Hematopoietic multipotent progenitor cell treated with erythropoietin and hydrocortisone succinate and interleukin-3 and kit ligand, for 8 days (in vitro differentiated cells): ENCODE measurements at places on chromosomes 4 and X.

DNA sequence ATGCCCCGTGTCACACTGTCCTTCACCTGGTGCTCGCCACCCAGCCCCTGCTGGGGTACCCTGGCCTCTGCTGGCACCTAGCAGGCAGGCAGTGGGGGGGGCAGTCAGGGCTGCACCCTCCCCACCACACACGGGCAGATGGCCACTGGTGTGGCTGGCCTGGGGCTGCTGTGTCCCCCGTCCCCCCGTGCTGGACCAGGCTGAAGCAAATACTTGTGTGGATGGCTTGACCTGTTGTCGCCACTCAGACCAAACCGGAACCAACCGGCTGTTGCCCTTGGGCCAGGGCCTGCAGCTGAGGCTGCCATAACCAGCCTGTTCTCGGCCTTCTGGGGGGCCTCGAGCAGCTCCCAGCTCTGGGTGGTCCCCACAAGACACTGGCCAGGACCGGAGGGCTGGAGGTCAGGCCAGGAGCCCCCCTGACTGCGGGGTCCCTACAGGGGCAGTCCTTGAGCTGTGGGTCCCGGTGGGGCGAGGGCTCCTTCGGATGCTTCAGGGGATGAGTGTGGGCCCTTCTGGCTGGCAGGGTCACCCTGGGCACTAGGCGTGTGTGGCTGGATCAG is 4.3 kb downstream of the FGFR3 start:
- DNase-seq, result no peak

GRCh38 chr4:57147335-57148060 is 37.3 kb upstream of the IGFBP7 start:
- DNase-seq, result no peak

DNA sequence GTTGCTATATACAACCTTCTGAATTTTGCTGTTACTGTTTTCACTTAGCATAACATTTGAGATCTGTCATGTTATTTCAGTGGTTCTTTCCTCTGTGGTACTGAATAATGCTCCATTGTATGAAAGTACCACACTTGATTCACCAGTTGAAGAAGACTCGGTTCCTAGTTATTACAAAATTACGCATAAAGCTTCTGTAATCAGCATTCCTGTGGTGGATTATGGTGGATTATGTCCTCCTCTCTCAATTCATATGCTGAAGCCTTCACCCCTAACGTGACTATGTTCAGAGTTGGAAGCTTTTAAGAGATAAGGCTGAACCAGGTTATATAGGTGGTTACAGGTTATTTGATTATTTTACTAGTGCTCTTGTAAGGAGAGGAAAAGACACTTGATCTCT is 2143.5 kb upstream of the AGA start:
- DNase-seq, result no peak

DNA sequence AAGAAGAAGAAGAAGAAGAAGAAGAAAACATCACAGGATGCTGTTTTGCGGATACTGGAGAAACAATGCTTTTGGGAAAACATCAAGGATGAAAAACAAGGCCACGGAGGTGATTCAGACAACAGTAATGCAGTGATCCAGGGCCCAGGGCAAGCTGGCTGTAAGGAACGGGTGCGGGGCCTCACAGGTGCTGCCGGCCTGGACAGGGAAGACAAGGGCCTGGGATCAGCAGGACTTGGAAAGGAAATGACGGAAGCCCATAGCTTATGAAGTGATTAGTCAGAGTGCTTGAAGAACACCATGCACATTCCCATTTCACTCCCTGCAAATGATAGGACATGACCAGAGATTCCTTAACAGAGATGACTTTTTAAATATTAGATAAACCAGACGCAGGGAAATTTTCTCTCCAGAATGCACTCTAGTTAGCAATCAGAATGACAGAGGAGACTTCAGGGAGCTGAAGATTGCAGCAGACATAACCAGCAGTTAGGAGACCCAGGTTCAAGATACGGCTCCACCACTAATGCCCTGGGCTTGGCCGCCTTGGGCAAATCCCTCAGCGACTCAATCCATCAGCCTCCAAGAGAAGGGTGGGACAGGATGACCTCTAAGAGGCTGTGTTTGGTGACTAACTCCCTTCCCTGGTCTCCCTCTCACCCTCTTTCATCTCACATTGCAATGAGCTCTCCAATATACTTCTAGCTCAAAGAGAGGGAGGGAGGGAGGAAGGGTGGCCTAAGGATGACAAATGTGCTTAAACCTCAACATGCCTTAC is 54.1 kb downstream of the APBB2 start:
- DNase-seq, result no peak

GRCh38 chr4:101693842-101694398 is 96.6 kb upstream of the BANK1 start:
- DNase-seq, result no peak

DNA sequence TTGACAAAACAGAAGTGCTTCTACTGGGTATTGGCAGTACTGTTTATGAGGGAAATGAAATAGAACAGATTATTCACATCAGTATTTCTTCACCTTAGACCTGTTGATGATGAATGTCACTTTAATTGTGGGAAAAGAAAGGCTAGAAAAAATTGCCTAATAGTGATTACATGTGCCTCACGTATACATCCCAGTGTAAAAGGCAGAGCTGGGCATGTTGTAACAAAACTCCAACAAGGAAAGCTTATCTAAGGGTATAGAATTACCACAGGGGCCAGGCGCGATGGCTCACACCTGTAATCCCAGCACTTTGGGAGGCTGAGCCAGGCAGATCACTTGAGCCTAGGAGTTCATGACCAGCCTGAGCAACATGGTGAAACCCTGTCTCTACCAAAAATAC is 4.2 kb downstream of the PGM2 start:
- no peak for DNase-seq

- DNase-seq, result no peak
Observed at GRCh38 chr4:61041527-61041926, 158.6 kb upstream of the ADGRL3 start.

DNA sequence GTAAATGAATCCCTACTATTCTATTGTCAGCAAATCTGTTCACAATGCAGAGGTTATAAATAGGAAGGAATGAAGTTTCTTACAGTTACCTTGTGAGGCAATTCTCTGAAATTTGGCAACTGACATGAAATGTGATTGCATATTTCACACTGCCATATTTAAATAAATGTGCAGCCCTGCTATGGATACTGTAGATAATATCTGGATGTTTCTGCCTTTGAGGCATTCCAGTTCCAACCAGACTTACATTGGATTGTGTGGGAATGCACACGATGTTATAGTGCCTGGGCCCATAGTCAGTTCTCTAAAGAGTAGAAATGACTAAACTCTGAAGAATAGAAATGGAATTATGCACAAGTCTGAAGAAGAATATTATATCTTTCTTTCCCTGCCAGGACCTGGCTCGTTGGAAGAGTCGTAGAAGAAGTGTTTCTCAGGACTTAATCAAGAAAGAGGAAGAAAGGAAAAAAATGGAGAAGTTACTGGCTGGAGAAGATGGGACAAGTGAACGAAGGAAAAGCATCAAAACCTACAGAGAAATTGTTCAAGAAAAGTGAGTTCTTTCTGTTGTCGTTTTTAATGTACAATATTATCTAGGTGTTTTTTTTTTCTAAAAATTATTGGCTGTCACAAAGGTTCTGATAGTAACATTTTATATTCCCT is 102.7 kb downstream of the PHOX2B start:
- no peak for DNase-seq

DNA sequence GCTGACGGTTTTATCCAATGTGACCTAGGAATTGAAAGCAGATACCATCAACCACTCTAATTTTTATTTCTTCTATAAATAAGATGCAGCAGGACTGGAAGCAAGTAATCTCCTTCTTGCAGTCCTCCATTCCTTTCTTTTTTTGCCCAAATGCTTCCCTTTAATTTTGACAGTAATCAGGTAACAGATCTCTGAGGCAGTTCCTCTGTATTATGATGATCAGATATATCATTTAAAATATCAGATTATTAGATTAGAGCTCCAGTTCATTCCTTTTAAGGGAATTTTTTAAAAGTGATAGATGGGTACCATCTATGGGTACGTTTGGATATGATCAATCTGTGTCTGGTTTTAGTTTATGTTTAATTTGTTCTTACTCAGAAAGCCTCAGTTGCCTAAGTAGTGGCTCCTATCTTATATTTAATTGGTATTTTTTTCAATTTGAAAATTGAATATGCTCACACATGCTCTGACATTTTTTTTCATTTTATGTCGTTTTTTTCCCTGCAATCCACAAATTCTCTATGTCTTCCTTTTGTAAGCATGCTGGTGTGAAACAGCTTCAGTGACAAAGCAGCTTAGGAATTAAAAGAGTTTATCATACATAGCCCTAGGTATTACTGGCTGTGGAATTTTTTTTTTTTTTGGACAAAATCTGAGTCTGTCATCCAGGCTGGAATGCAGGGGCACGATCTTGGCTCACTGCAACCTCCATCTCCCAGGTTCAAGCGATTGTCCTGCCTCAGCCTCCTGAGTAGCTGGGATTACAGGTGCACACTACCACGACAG is 73.7 kb upstream of the ANK2 start:
- DNase-seq, result no peak

GRCh38 chr4:17008834-17009345 is 110.4 kb upstream of the LDB2 start:
- no peak for DNase-seq

DNA sequence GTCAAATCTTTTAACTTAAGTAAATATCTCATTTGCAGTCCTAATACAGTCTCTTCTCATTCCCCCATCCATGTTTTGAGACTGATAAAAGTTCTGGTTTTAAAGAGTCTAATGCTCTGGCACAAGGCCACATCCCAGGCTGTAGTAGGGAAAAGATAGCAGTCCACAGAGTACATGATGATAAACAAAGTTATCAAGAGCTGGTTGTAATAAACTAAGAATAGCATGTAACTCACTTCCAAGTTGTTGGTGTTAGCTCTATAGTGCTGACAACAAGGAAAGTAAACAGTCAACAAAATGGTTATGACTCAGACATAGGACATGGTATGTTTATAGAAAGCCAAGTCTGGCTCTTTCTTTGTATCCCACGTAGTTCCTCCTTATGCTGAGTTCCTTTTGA is 21.8 kb upstream of the AREG start:
- DNase-seq, result peak; percentile 71

DNA sequence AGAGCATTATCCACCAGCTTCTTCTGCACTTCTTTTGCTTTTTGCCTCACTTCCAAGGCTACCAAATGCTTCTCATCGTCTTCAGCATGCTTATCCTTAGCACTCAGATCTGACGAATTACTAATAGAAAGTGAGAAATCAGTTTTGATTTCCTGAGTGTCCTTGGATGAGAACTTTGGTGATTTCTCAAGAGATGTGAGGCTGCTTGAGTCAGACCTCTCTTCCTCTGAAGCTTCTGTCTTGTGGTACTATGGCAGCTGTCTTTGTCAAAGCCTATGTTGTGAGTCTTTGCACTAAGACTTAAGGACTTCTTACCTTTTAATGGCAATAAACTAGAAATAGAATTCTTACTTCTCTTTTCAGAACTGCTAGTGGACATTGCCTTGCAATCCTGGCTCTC is 169.9 kb downstream of the CPE start:
- DNase-seq, result no peak

DNA sequence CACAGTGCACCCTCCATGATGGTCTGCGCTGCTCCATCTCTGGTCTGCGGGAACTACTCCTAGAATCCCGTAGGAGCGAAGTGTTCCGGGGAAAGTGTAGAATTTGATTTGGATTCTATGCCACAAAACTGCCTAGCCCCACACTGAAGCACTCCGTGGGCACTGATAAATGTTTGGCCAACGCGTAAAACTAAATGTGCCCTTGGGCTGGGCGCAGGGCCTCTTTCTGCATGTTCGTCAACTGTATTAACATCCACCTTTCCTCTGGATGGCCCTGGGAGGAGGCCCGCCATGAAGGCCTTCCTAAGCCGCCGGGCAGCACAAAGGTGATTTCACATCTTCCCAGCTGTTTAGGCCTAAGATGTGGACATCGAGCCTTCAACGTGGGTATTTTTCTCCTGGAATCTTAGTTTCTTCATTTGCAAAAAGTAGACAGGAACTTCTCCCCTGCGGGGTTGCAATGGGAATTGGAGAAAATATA is 2.6 kb downstream of the MSX1 start:
- no peak for DNase-seq

- DNase-seq, result peak; percentile 35
Observed at GRCh38 chr4:108172231-108172752, 3.6 kb upstream of the LEF1 start.

- DNase-seq, result no peak
Observed at GRCh38 chr4:123120473-123120872, 198.1 kb upstream of the NUDT6 start.
